ENCODE measurements at places on chromosomes 4 and X.
A peak's percentile ranks its signal among the peaks of the same experiment; 100 is the strongest.

DNA sequence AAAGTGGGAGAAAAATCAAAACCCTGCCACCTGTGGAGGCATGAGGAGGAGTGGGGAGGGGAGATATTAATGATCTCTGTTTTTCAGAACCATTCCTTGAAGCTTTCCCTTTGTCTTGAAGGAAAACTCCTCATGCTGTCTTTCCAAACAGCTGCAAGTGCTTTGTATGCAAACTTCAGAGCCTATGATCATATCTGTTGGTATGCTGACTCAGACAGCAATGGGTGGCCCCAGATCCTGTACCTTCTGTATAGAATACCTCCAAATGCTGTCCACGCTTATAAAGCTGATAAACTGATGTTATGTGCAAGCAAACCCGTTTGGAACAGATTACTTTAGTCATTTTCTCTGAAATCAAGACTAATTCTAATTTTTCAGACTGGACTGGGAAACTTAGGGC, 31.9 kb downstream of the BMP15 start:
- no peak for DNase-seq

GRCh38 chrX:25674776-25675175, 463.4 kb upstream of the MAGEB18 start:
- DNase-seq: no peak

GRCh38 chr4:87007528-87008446, 73.0 kb downstream of the AFF1 start:
- peak; percentile 21 for DNase-seq

DNA sequence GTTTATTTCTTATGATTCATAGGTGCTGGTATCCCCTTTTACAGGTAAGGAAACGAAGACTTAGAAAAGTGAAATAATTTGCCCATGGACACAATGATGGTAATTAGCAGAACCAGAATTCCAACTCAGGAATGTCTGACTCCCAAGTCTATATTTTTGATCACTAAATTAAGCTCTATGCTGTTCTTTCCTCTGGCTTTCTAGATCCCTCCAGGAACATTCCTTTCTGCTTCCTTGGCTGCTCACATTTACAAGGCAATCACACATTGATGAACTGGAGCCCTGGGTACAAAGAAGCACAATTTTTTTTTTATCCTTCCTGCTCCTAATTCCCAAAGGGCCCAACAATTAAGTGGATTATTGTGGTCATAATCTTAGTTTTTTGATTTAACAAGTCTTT, 7.0 kb upstream of the CDKN2AIP start:
- DNase-seq: no peak

GRCh38 chr4:86181585-86181984, 178.3 kb downstream of the MAPK10 start:
- DNase-seq: no peak

GRCh38 chr4:185341841-185342240, 53.9 kb downstream of the LRP2BP start:
- no peak for DNase-seq

- no peak for DNase-seq
Observed at GRCh38 chrX:123993326-123993725, 31.8 kb downstream of the STAG2 start.

GRCh38 chr4:169032194-169032593, 22.1 kb upstream of the CBR4 start:
- no peak for DNase-seq

- DNase-seq: no peak
Observed at GRCh38 chr4:108345862-108346817, 177.4 kb upstream of the LEF1 start.

GRCh38 chr4:88075336-88075735, 67.9 kb downstream of the PKD2 start:
- no peak for DNase-seq

DNA sequence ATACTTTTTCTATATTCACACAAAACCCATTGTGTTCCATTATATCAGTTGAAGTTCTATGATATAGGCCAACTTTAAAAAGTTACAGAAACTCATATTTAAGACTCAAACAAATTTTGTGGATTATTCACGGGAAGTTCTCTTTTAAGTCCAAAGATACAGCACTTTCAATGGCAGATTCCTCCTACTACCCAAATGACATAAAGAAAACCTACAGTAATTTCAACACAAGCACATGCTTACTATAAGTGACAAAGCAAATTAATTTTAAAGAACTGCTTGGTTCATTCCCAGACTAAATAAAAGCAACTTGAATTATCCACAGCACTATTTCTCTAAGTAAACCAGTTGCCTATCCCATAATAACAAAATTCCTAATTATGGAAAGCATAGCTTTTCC, 4.1 kb downstream of the PPA2 start:
- DNase-seq: no peak

DNA sequence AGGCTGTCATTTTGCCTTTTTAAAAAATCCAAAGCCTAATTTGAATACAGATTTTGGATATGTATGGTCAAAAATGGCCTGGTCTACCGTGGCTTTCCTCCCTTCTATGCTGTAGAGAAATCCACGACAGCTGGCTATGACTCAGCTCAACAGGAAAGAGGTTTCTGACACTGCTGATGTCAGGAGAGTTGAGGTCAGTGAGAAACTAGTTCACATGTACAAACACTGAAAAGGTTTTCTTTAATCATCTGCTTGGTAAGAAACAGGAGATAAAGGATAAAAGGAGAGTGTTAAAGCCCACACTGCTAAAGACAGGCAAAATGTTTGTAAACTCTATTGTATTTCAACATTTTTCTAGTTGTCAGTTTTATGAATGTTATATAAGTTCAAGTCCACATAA, 113.9 kb downstream of the NYX start:
- no peak for DNase-seq

DNA sequence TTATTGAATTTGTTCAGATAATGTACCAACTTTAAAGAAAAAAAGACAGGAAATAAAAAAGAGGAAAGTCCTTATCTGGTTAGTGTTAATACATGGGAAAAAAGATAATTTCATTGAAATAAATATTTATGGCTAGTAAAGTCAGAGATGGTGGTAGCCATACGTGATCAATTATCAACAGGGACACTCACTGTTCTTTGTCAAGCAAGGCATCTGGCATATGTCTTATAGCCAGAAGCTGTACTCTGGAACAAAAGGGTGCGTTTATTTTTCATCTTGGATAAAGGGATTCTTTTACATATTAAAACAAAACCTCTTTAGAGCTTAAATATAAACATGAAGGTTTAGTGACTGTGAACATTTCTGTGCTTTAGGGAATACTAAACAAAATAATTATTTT, 26.7 kb downstream of the HDX start:
- DNase-seq: no peak

- DNase-seq: peak; percentile 0
Observed at GRCh38 chr4:144645631-144646522, at the start of gene HHIP. HHIP (plus strand) TSS chr4:144646156; CDS start chr4:144646676, 520 bp downstream.

- DNase-seq: no peak
Observed at GRCh38 chr4:55907469-55907868, 41.3 kb upstream of the CEP135 start.

GRCh38 chr4:156596026-156596425, 375.6 kb downstream of the PDGFC start:
- no peak for DNase-seq

GRCh38 chrX:37921758-37922157, 74.4 kb upstream of the DYNLT3 start:
- no peak for DNase-seq

GRCh38 chrX:3777416-3777815, 64.0 kb upstream of the PRKX start:
- no peak for DNase-seq

DNA sequence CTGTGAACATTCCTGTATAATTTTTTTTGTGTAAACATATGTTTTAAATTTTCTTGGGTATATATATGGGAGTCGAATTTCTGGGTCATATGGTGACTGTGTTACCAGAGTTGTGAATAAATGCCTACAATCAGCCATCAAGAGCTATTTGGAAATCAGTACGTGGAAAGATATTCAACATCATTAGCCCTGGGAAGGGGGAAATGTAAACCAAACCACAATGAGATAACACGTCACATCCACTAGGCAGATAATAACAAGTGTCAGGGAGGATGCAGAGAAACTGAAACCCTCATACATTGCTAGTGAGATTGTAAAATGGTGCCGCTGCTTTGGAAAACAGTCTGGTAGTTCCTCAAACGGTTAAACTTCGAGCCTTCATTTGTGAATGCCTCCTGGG, 43.9 kb downstream of the LUZP4 start:
- no peak for DNase-seq

DNA sequence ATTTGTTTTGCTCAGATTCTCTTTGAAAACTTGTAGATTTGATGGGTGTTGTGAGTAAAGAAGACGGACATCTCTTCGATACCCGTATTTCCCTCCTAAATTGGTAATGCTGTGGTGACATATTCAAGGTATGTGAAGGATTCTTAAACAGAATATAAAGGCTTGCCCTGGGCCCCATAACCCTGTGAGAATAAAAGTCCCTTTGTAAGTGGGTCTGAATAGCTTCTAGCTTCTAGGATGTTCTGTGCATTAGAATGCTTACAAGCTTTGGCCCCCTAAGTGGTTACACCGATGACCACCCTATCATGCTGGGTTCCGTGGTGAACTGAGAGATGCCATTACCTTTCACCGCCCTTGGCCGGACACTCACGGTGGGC, 574 bp upstream of the MOB1B start:
- no peak for DNase-seq

GRCh38 chr4:72418458-72418857, 150.6 kb downstream of the ADAMTS3 start:
- DNase-seq: peak; percentile 14

GRCh38 chrX:39472161-39472560, 625.6 kb downstream of the BCOR start:
- DNase-seq: no peak

DNA sequence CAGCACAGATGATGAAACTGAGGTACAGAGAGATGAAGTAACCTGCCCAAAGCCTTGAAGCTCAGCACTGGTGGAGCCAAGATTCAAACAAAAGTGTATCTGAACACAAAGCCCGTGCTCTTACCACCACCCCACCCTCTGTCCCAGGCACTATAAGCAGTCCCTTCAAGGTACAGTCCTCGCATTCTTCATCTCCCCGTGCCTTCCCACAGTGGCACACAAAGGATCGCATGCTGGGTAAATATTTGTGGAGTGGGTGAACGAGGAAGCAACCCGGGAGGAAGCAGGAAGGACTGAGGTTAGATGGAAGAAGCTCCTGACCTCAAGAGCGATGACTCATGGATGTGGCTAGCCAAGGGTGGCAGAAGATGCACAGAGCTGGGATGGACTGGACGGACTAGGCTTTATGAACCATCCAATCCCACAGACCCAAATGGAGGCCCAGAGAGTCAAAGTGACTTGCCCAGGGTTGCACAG, 18.4 kb downstream of the IQSEC2 start:
- no peak for DNase-seq

DNA sequence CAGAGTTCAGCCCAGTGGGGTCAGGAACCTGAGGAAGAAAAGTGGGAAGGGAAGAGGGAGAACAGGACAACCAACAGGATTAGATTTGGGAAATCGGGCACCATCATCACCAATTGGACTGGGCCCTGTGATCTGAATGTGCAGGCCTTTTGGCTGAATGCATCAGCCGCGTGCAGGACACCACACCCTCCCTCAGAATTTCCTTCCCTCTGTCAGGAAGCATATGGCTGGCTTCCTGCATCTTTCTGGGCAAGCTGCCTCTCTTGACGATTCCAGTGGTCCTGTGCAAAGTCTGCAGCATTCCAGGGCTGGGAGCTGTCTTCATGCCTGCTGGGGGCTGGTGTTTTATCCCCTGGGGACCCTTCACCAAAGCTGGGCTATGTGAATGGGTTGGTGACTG, 16.4 kb downstream of the MAGEA4 start:
- DNase-seq: no peak

- DNase-seq: no peak
Observed at GRCh38 chrX:130299279-130300009, 30.7 kb upstream of the ZNF280C start.

GRCh38 chrX:40867352-40867751, 132.0 kb upstream of the MED14 start:
- DNase-seq: no peak

DNA sequence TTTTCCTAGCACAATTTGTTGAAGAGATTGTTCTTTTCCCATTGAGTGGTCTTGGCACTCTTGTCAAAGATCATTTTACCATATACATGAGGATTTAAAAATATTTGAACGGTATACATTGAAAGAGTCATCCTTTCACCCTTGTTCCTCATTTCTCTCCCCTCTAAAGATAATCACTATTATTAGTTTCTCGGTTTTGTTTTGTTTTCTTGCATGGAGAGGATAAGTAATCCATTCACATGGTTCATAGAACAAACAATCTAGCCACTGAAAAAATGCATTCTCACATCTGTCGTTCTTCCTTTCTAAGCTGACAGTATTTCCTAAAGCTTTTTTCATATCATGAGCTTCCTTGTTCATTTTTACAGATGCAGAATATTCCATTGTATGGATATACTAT, 39.2 kb upstream of the MSMO1 start:
- no peak for DNase-seq

- no peak for DNase-seq
Observed at GRCh38 chr4:110055158-110055768, 142.6 kb downstream of the EGF start.

DNA sequence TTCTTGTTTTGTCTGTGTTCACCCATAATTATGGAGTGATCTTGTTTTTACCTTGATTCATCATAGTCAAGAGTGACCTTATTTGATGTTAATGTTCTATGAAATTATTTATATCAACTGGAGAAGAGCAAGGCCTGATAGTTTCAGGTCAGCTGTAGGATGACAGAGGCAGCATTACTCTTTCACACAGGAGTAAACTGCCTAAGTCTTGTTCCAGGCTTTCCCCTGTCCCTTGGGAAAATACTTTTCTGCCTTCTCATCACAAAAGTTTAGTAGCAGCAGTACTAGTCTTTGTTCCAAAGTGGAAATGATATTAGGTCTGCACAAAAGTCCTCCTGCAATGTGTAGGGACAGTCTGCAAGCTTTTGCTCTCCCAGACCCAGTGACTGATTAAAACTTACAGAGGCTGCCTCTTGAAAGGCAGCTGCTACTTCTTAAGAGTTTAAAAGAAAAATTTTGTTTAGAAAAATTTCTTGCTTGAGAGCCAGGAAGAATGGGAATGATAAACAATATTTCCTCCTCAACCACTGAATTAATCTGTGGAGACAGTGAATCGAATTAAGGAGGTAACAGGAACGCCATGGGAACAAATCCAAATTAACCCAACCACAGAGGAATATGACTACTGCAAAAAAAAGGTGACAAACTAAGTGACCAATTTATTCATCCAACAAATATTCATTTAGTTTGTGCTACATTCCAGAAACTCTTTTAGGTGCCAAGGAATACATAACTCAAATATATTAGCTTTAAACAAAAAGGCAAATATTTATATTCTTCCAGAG, 991.4 kb upstream of the PABPC4L start:
- DNase-seq: no peak

GRCh38 chr4:80594701-80595100, 259.2 kb downstream of the CFAP299 start:
- DNase-seq: no peak

DNA sequence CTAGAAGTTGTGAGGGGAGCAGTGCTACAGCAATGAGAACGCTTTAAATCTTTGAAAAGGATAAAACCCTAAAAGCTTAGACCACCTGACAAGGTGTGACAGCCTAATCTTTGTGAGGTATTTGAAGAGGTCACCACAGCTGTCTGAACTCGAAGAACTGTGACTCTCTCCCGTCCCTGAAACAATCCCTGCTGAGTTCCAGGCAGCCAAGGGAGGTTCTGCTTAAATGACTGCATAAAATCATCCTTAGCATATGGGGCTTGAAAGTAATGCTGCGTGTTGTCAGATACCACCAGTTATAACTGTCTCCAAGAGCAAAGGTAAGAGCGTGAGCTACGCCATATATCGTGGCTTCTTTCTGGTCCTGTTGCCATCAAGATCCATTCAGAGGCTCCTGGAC, 696.3 kb downstream of the PCDH7 start:
- DNase-seq: no peak

- DNase-seq: no peak
Observed at GRCh38 chrX:50003467-50003866, 81.1 kb downstream of the CLCN5 start.
